ENCODE measurements at places on chromosomes 13 and 19.

DNA sequence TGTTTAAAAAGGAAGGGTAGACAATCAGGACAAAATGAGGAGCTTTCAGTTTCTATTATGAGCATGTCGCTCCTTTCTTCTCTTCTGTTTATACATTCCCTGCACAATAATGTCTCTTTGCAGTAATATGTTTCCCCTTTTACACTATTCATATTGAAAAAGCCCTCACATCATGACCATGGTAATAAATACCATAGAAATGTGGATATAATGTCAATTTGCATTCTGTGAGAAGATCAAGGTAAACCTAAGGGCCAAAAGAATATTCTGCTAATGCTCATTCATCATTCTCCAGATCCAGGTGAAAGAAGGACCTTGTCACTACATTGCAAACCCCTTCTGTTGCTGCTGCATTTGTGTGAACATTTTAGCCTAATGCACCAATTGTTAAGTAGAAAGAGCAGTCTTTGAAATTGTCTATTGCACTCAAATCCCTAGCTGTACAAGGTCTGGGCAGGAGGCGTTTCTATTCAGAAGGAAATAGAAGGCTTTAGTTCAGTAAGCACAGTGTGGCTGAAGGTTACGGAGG, 117.6 kb upstream of the SOX21 start:
- no peak for DNase-seq

DNA sequence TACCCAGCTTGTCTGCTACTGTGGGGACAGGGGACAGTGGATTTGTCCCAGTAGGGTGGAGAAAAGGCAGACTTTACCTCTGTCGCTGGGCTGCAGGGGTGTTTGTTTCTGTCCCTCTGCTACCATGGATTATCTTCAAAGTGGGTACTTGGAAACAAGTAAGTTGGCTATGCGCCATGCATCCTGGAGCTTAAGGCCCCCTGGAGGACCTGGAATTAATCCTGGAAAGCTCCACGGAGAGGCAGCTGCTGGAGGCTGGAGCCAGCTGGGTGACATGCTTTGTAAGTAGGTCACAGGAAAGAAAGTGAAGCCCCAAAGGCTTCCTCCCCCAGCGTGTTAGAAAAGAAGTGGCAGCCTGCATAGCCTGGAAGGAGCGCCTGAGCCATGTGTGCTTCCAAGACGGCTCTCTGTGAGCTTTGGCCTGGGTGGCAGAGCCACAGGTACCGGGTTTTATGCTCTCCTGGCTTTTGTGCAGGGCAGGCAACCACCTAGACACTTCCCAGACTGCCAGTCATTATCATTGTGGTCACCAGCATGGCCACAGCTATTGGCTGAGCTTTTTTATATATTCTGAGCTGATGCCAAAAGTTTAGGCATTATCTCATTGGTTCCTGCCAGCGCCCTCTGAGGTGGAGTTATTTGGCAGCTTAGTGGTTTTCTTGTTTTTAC, 9.5 kb downstream of the B3GLCT start:
- no peak for DNase-seq

GRCh38 chr13:89550938-89551337, 1796.5 kb upstream of the MIR17HG start:
- DNase-seq = no peak

- no peak for DNase-seq
Measured at GRCh38 chr13:36774931-36775330, 44.1 kb upstream of the RFXAP start.

DNA sequence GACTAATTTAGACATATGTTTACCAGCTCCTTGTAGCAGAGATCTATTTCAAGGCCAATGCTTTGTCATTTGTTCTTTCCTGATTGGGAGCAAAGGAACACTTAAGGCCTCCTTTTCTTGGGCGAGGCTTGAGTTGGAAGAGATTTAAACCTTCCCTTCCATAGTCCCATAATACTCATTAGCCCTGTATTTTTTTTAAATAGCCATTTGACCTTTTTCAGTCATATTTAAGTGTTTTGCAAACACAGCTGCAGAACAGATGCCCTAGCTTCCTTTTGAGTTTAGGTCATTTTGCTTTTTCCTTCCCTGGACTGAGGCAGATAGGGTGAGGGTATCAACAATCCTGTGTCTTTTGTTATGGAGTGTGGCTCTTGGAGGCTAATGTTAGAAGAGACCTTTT, 198.3 kb downstream of the NBEA start:
- DNase-seq = no peak

GRCh38 chr19:32464279-32464678, 58.7 kb downstream of the DPY19L3 start:
- no peak for DNase-seq

GRCh38 chr13:90882551-90882950, 464.9 kb upstream of the MIR17HG start:
- no peak for DNase-seq

DNA sequence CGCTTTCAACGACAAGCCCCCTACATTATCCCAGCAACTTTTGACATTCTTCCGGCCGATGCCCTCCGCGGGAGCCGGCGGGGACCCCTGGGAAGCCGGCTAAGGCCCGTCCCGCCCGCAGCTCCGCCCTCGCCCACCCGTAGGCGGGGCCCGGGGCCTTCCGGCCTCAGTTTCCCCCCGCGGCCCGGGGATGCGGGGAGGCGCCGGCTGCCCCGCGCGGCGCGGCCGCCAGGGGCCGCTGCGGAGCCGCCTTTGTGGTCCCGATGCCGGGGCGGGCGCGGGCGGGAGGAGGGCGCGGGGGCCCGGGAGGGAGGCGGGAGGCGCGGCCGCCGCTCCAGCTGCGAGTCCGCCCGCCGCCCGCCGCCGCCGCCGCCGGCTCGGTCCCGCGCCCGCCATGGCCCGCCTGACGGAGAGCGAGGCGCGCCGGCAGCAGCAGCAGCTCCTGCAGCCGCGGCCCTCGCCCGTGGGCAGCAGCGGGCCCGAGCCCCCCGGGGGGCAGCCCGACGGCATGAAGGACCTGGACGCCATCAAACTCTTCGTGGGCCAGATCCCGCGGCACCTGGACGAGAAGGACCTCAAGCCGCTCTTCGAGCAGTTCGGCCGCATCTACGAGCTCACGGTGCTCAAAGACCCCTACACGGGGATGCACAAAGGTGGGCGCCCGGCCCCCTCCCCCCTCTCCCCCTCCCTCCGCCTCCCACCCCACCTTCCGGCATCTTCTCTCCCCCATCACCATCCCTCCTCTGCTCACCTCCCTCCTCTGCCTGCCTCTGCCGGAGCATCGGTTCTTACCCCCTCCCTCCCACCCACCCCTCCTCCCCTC, at the start of gene CELF5:
Gene CELF5, plus strand, starts transcription at position 316 of the 823 bp plus-strand sequence. Its CDS starts 79 bp downstream, at position 395.
- no peak for DNase-seq

DNA sequence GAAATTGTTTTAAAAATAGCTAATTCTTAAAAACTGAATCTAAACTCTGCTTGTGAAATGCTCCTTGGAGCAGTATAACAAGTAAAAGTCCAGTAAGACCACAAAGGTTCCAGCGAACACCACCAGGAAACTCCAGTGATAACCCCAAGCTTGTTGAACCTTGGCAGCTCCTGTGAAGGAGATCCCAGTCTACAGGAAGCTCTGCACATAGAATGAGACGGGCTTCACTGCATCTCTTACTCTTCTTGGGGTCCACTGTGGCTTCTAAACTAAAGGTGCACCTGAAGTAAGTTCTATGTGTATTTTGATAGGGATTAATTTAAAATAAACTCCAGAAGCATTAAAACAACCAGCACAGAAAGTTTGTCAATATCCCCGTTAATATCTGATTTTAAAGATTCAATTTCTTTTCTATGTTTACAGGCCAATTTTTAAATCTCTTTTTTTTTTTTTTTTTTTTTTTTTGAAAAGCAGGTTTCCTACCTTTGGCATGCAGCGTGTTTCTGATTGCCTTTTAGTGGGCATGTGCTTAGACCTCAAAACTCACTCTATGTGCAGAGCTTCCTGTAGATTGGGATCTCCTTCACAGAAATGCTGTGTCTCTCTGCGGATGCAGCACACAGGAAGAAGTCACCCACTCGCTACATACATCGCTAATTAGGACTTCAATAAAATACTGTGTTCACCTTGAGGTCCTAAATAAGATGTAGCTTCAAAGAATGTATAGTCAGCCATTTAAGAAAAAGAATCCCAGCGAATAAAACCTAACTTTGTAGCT, 508.5 kb downstream of the KLF12 start:
- DNase-seq = no peak

DNA sequence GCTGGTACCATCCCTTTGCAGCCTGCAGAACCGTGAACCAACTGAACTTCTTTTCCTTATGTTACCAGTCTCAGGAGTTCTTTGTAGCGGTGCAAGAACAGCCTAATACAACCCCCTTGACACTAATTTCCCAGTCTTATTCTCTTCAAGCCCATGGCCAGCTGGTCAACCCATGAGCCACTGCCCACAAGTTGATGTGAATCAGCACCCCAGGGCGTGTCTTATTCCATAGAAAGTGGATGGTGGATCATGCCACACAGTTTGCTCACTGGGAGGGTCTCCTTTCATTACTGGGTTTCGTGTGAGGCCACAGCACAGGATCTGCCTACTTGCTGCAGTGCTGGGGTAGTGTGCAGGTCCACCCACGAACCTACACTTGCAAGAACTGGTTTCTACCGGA, 27.0 kb downstream of the TEX29 start:
- no peak for DNase-seq

DNA sequence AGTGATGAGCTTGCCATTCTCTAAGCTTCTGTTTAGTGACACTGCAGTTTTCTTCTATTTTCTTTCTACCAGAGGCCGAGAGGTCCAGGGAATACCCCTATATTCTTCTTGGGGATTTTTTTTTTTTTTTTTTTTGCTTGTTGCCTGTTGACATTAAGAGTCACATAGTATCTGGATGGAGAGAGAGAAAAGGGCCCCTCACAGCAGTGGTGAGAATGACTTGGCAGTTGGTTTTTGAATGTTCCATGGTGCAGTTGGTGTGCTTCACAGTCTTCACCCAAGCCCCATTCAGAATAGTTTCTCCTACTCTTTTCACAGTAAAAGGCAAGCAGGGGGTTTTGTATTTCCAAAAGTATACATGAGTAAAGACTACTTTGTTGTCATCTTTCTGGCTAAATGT, 577.9 kb downstream of the LMO7 start:
- no peak for DNase-seq

GRCh38 chr13:46560778-46561177, 7.8 kb downstream of the LRCH1 start:
- DNase-seq = no peak

GRCh38 chr19:51706296-51706695, 13.2 kb downstream of the SPACA6 start:
- DNase-seq = no peak

- no peak for DNase-seq
Measured at GRCh38 chr13:23777575-23777870, 111.7 kb downstream of the MIPEP start.

DNA sequence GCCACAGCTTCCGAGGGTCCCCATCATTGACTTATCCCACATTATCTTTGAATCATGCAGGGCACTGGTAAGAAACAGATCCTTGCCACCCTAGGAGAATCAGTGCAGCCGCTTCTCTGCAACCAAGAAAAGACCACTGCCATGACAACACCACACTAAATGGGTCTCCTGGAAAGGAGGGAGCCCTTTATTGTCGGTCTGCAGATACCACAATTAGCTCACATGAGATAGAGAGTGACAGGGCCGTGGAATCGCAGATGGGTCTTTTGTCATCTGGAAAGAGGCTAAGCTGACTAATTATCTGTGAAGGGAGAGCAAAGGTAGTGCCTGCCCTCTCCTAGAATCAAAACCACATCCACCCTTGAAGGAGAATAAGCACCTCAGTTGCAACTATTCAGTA, 178.3 kb upstream of the MYO16 start:
- DNase-seq = no peak

DNA sequence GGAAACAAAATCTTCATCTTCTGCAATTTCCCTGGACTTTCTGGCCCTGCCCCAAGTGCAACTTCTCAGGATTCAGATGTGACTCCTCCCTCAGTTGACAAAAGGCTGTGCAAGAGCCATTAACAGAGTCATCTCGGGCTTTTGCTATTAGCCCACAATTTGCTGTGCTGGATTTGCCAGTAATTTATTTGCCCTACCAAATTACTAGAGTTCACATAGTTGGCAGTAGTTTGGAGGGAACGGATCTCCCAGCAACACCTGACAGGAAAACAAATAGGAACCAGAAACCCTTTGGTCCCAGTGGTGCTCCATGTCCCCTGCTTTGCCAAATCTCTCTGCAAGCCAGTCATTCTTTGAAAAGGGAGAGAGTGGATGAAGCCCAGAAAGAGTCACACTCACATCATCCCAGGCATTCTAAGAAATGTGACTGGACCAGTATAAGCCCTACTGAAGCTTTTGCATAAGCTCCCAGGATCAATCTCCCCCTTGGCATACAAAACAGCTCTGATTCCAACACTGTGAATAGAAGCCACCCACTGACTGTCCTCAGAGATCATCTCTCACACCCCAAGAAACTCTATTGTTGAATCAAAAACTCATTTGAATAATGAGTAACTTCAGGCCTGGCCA, 350.1 kb upstream of the NBEA start:
- no peak for DNase-seq

DNA sequence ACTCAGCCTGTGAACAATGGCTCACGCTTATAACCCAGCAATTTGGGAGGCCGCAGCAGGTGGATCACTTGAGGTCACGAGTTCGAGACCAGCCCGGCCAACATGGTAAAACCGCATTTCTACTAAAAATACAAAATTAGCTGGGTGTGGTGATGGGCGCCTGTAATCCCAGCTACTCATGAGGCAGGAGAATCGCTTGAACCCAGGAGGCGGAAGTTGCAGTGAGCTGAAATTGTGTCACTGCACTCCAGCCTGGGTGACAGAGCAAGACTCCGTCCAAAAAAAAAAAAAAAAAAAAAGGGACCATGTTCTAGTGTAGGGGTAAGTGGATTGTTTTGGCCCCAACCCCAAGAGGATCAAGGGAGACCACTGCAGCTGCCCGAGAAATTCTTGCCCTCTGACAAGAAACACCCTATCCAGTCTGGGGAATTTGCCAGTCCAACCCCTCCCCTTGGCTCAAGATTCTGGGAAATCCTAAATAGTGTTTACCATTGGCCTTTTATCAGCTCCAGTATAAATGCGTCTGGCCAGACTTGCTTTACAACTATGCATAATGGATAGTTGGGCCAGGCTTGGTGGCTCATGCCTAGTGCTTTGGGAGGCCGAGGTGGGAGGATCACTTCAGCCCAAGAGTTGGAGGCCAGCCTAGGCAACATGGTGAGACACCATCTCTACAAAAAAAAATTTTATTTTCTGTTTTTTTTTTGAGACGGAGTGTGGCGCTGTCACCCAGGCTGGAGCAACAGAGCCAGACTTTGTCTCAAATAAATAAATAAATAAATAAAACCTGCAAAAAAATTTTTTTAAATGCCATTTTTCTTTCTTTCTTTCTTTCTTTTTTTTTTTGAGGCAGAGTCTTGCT, 5.1 kb upstream of the DHDH start:
- no peak for DNase-seq

- DNase-seq = no peak
Measured at GRCh38 chr19:41994994-41995958, 1.2 kb upstream of the ATP1A3 start.

GRCh38 chr13:36839981-36840380, 21.0 kb downstream of the RFXAP start:
- DNase-seq = no peak

GRCh38 chr13:50762969-50763567, 80.4 kb downstream of the DLEU7 start:
- DNase-seq = no peak
